ENCODE measurements at places on chromosomes 7 and 10.

DNA sequence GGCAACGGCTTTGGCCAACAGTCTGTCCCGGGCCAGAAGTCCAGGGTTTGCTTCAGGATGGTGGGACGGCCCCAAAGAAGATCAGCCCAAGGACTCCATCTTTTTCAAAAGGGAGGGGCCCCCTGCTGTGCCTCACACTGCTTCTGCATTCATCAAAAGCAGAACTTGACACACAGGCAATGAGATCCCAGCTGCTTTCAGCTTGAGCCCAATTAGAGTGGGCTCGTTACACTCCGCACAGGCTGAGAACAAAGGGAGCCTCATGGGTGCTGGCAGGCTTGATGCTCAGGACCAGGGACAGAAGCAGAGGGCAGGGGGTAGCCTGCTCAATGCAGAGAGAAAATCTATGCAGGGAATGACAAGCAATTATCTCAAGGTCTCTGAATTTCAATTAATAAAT lies 45.5 kb downstream of the VOPP1 start:
- DNase-seq = no peak

GRCh38 chr10:992871-993270 lies 4.6 kb downstream of the GTPBP4 start:
- no peak for DNase-seq

DNA sequence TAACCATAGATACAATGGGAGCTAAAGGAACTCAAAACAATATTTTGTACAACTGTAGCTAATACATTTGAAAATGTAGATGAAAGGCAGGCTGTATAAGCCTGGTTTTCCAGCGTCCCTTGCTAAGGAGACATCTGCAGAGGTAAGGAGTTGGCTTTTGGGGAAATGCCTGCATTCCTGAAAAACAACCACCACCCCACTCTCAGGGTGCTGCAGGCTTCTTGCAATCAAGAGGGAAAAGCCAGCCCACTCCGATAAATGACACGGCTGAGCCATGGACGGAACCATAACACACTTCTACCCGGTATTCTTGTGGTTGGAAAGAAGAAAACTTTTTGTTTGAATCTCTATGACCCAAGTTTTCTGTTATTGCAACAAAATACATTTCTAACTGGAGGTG lies 200.3 kb downstream of the TEX36 start:
- DNase-seq = no peak

GRCh38 chr7:43196379-43196778 lies 83.9 kb downstream of the HECW1 start:
- DNase-seq = no peak

DNA sequence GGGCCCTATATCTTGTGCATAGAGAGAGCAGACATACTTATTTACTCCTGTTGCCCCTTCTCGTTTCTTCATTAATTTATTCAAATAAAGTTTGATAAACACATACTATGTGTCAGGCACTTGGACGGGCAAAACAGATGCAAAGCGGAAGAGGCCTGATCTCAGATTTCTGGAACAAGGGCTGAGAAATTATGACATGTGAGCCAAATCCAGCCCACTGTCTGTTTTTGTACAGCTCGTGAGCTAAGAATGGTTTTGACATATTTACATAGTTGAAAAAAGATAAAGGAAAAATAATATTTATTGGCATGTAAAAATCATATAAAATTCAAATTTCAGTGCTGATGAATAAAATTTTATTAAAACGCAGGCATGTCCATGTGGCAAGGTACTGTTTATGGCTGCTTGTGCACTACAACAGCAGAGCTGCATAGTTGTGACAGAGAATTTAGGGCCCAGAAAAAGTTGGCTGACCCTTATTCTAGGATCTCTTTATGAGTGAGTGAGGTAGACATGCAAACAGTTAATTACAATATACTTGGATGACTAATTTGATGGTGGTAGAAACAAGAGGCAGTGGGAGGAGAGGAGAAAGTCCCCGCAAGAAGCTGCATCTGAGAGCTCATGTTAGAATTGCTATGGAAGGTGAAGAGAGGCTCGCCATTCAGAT lies 68.1 kb upstream of the ITPRID1 start:
- no peak for DNase-seq

GRCh38 chr10:118101501-118101900 lies 54.8 kb upstream of the RAB11FIP2 start:
- DNase-seq = peak; percentile 54

DNA sequence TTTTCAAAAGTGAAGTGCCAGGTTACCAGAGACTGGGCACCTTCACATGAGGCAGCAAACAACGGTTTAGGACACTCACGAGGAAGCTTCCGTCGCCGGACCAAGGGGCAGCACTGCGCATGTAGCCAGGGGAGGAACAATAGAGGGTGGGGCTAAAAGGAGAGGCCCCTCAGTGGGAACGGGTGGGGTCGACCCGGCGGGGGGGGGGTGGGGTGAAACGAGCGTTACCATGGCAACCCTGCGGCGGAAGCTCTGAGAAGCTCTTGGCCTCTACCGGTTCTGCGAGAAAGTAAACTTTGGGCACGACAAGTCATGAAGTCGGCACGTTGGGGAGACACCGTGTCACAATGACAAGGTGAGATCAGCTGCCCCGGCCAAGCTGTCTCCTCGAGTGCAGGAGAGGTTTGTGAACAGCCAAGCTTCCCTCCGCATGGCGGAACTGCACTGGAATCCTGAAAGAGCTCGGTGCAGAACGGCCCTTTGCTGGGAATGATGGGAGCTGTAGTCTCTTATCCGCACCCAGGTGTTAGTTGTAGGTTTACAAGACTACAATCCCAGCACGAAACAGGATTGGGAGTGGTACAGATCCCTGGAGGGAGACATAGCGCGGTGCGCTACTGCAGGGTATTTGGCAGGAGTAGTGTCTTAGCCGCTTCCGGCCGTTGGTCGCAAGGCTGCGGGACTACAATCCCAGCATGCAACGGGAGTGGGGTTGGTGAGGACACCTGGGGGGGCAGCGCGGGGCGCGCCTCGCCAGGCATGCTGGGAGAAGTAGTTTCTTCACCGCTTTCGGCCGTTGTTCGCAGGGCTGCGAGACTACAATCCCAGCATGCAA lies 72.8 kb upstream of the ZNF722 start:
- DNase-seq = no peak

GRCh38 chr10:107727767-107728317 lies 563.3 kb upstream of the SORCS1 start:
- DNase-seq = peak; percentile 2

- DNase-seq = no peak
These were observed 35.2 kb downstream of the CAMK2B start for GRCh38 chr7:44290252-44290620.
